ENCODE measurements at places on chromosomes 7 and 10.
A peak's percentile ranks its signal among the peaks of the same experiment; 100 is the strongest.

DNA sequence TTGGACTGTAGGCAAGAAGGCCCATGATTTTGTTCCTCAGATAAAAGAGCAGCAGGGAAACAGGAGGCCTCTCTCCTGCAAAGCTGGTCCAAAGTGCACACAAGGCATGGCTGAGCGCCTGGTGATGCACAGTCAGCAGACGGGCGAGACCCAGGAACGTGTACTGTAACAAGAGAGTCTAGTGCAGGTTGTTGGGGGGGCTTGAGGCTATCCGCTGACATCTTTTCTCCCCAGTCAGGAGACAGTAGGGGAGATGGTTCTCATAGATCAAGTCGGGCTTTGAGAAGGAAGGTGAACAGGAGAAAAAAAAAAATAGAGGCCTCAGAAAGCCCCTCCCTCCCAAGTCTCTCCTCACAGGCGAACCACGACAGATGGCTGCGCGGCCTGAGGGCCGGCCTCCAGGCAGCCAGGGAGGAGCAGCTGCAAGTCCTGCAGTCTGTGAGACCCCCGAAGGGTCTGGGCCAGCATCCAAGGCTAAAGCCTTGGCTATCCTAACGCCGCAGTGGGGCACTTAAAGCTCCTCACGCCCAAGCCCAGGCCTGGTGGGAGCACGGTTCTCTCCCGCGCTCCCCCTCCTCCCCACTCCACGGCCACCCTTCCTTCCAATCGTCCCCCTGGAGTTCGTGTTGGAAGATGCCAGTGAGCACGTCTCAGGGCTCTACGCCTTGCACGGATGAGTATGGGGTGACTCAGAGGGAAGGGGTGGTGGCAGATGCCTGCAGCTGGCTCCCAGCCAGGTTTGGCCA, 68.3 kb downstream of the PRKAG2 start:
- DNase-seq: no peak

GRCh38 chr7:34090816-34091215, 185.5 kb downstream of the BMPER start:
- no peak for DNase-seq

DNA sequence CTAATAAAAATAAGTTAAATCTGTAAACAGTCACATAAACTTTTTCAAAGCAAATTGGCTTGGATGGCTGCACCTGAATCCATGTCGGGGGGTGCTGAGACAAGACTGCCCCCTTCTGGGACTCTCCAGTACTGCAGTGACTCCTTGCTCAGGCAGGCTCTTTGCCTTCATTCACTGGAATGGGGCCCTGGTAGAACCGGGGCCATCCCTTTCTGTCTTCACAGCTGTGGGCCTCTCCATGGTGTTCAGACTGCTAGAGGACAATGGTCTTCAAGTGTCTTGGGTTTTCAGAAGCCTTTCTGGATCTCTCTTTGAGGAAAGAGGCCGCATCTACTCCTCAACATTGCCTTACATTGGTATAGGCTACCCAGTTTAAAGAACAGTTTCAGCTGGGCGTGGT, 16.1 kb upstream of the IMPDH1 start:
- DNase-seq: peak; percentile 81

DNA sequence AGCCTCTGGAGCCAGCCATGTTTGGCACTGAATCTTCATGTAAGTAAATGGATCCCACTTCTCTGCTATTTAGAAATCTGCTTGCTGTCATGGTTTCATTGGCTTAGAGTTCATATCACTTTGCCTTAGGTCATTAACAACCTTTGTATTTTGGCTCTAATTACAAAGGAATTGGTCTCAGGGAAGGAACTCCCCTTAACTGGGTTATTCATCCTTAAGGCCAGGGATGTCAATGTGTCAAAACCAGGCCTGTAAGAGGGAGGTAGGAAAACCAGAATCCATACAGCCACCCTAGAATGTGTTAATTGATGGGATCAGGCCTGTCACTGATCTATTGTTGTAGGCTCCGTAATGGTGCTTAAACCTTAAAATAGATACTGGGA, 67.3 kb downstream of the ST7 start:
- DNase-seq: no peak

- no peak for DNase-seq
Observed at GRCh38 chr10:25934621-25935139, 651 bp downstream of the MYO3A start.

- no peak for DNase-seq
Observed at GRCh38 chr10:125928928-125929585, 32.7 kb downstream of the FANK1 start.

- DNase-seq: no peak
Observed at GRCh38 chr10:79187121-79187940, 118.6 kb downstream of the ZMIZ1 start.

GRCh38 chr10:72756674-72757385, 64.9 kb downstream of the MCU start:
- DNase-seq: no peak

DNA sequence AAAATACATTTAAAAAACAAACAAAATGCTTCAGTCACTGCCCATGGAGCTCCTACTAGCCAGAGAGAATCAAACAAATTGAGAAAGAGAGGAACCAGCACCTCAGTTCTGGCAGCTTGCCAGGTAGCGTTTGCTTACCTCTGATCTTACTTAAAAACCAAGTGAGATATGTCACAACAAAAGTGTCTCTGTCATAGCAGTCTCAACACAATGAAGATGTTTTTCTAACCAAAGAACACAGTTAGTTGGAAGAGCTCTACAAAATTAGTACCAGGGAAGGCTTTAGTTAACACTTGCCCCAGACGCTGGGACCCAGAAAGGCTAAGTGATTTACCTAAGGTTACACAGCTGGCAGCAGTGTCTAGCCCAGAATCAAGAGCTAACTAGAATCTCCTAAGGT, 3.4 kb downstream of the DOCK4 start:
- DNase-seq: no peak

DNA sequence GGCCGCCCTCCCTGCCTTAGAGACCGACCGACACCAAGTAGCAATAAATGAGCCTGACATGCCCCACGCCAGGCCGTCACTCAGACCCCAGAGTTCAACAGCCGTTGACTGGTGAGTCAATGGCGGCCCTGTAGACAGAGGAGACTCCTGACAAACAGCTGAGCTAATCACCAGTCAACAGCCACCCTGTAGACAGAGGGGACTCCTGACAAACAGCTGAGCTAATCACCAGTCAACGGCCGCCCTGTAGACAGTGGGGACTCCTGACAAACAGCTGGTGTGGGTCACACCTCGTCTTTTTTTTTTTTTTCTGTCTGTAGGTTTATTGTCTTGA, 16.9 kb upstream of the KNDC1 start:
- DNase-seq: no peak

GRCh38 chr7:151715666-151716315, 161.1 kb downstream of the PRKAG2 start:
- DNase-seq: no peak

DNA sequence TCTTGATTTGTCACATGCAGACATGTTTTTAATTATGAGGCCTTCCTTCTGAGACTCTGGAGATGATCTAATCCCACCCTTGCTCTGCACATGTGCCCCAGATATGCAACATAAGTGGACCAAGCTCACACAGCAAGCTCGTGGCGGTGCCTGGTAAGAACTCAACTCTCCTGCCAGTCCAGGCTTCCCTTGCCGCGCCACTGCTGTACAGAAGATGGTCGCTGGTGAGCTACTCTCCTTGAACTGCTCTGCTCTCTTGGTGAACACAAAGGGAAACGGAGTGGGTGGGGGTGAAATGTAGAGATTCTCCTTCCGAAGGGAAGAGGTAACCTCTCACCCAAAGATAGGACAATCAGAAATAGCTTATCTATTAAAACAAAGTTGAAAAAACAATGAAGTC, 25.7 kb downstream of the MYOF start:
- no peak for DNase-seq

GRCh38 chr10:130751106-130751840, 560.2 kb downstream of the TCERG1L start:
- DNase-seq: no peak

- no peak for DNase-seq
Observed at GRCh38 chr7:42093349-42093905, 143.6 kb downstream of the GLI3 start.

- DNase-seq: no peak
Observed at GRCh38 chr10:71393841-71394475, 2.8 kb upstream of the CDH23 start.

DNA sequence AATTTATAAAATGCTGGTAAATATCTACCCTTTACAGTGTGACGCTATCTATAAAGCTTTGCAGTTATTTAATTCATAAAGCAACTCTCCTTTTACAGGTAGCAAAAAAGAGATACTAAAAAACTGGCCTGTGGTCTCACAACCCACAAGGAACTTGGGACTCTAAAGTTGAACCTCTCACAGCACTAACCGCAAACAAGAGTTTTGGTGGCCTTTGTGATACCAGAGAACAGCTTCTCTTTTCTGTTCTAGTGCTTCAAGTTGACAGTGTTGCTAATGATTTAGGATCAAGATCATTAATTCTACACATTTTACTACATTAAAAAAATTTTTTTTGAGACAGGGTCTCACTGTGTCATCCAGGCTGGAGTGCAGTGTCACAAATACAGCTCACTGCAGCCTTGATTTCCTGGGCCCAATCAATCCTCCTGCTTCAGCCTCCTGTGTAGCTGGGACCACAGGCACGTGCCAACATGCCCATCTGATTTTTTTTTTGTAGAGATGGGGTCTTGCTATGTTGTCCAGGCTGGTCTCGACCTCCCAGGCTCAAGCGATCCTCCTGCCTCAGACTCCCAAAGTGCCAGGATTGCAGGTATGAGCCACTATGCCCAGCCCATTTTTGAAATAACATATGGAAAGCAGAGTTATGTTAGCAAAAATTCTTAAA, 56.0 kb upstream of the ST8SIA6 start:
- DNase-seq: no peak

DNA sequence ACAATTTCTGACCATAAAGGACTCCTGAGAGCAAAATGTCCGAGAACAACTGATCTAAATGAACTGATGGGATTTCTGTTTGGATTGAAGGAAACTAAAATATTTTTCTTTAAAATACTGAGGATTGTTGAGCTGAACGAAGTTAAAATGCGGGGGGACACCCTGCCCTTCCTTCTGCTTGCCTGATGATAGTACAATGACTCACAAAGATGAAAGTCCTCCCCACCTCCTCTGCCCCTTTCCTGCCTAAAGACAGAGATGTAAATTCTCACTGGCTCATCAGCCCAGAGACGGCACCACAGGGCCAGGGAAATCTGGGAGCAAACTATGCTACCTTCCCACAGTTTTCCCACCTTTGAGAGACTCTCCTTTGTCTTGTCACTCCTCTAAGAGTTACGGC, 180.6 kb downstream of the PHTF2 start:
- no peak for DNase-seq

- DNase-seq: no peak
Observed at GRCh38 chr10:35400595-35401268, 64.4 kb downstream of the CCNY start.

- no peak for DNase-seq
Observed at GRCh38 chr10:18223898-18224297, 83.7 kb downstream of the CACNB2 start.

DNA sequence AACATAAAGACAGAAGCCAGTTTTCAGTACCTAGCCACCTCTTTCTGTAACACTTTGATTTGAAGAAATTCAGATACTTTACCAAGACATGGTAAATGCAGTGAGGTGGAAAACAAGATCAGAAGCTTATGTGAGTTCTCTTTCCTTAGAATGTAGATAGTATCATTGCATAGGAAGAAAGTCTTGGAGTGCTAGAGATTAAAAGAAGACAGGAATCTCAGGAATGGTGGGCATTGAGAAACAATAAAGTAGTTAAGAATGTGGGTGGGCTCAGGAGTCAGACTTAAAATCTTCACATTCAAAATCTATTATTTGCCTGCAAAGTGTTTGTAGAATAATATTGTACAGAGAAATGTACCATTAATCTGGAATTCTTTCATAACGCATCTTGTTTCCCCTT, 58.9 kb downstream of the POLL start:
- no peak for DNase-seq

GRCh38 chr10:99809931-99810615, 27.6 kb downstream of the ABCC2 start:
- no peak for DNase-seq

GRCh38 chr10:77391605-77392235, 245.9 kb downstream of the KCNMA1 start:
- no peak for DNase-seq

GRCh38 chr7:81611805-81612204, 158.0 kb downstream of the HGF start:
- no peak for DNase-seq

GRCh38 chr7:128267595-128267924, 26.5 kb downstream of the LEP start:
- no peak for DNase-seq

- DNase-seq: no peak
Observed at GRCh38 chr10:83612050-83612449, 527.3 kb upstream of the GHITM start.

DNA sequence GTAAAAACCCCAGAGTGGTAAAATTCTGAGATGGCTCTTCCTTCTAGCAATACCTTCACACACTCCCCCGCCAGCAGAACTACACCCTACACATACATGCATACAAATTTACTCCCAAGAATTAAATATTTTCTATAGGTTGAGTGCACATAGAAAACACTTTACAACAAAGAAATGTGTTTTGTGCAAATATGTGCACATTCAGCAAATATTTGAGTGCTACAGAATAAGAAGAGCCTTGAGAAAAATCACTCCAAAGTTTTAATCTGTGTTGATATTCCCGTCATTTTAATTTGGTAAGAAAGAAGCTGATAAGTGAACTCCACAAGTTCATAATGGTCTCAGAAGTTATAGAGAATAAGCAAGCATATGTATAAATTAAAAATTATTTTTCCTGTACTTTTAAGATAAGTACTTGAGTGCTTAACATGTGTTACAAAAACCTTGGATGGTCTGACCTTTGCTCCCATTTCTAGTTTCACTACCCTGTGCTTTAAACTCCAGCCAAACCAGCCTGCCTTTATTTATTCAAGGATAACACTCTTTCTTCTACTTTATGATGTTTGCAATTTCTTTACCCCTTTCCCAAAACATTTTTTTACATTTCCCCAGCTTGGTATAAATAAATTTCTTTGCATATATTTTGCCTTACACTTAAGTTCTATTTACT, 733.5 kb upstream of the LRRTM3 start:
- no peak for DNase-seq

DNA sequence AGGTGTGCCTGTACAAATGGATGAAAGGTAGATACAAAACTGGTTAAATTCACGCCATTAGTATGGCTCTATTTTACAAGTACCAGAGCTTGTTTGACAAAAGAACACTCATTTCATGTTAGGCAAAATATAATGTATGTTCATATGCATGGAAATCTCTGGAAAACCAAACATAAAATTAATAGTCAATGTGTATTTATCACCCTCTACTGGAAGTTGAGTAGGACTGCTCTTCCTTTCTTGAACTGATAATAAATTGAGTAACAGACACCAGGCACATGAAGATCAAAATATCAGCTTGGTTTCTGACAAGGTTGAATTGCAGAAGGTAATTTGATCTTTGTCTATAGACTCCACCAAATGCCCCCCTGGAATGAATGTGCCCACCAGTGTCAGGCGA, 19.8 kb upstream of the AKR1B1 start:
- DNase-seq: no peak

DNA sequence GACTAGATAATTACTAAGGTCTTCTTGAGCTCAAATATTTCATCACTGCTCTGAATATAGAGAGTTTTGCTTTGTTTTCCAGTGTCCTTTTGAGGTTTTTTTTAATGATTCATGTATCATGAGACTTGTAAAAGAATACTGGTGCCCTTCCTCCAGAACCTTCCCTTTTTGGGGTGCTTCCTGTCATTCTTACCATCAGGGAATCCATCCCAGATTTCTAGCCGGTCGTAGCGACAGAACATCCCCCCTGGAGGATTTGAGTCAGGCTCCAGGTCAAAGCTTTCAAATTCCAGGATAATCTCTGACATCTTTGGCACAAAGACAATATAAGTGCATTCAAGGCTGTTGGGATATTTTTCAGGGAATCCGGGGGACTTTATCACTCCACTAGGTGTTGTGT, 71.0 kb downstream of the NRP1 start:
- no peak for DNase-seq
